ENCODE measurements at places on chromosomes 13 and 19.
A peak's percentile ranks its signal among the peaks of the same experiment; 100 is the strongest.

GRCh38 chr19:44660081-44660480 is 11.2 kb upstream of the CEACAM19 start:
- no peak for DNase-seq

DNA sequence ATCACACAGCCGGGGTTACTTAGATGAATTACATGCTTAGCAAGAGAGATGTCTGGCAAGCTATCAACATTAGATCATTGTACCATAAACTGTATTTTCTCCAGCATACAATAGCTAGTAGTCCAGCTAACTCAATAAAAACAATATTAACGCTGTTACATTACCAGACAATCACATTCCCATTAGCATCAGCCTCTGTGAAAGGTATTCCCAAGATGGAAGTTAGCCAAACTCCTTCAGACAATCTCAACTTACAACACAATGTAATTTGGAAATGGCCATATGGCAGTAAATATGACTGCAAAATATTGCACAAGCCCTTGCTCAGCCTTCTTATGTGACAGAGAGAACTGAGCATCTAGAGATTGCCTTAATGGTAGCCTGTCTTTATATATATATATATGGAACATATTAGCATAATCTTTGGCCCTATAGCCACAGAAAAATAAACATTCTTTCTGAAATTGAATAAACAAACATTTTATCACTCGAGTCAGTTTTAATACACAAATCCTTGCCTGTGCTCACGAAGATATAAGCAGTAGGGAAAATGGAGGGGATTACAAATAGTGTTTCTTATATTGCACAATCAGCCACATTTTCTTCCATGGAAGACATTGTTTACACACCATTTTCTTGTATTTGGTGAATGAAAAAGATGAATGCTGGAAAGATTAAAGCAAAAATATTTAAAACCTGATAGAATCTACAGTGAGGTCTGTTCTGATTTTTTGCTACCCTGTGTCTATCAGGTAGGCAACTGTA is 1060.5 kb downstream of the DIAPH3 start:
- peak; percentile 89 for DNase-seq

GRCh38 chr13:95784900-95785290 is 108.0 kb downstream of the DNAJC3 start:
- DNase-seq, result peak; percentile 37

- DNase-seq, result no peak
Observed at GRCh38 chr13:19955873-19956559, 2.5 kb upstream of the ZMYM2 start.

DNA sequence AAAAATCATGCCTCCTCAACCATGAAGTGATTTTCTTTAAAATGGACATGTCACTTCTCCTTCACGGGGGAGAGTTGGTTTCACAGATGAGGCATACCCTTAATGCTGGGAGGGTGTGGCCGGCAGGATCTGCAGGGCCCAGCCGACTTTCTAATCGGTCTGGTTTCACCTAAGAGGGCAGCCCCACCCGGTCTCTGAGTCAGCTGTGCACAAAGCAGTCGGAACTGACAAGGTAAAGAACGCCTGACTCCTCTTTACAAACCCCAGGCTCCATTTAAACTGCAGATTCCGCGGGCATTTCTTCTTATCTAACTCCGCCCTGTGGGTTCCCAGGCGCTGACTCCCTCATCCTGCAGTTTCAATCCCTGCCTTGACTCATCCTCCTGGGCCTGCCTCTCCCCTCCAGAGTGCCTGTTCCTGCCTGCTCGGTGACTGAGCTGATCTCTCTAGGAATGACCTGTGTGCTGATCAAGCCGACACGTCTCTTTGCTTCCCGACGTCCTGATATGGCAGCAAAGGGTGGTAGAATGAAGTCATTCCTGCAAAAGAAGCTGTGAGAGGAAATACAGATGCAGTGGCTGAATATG is 63.4 kb downstream of the EFNB2 start:
- peak; percentile 80 for DNase-seq

GRCh38 chr19:782185-782877 is 14.9 kb upstream of the PTBP1 start:
- peak; percentile 76 for DNase-seq

GRCh38 chr13:102443249-102443648 is 41.4 kb upstream of the FGF14 start:
- DNase-seq, result no peak

- no peak for DNase-seq
Observed at GRCh38 chr13:97435323-97435722, 1.4 kb downstream of the RAP2A start.

- peak; percentile 42 for DNase-seq
Observed at GRCh38 chr19:33214596-33214995, 11.1 kb downstream of the SLC7A10 start.

GRCh38 chr19:52237197-52237596 is 32.2 kb upstream of the ZNF766 start:
- no peak for DNase-seq

GRCh38 chr19:35231956-35232645 is 3.6 kb upstream of the FAM187B start:
- DNase-seq, result no peak

DNA sequence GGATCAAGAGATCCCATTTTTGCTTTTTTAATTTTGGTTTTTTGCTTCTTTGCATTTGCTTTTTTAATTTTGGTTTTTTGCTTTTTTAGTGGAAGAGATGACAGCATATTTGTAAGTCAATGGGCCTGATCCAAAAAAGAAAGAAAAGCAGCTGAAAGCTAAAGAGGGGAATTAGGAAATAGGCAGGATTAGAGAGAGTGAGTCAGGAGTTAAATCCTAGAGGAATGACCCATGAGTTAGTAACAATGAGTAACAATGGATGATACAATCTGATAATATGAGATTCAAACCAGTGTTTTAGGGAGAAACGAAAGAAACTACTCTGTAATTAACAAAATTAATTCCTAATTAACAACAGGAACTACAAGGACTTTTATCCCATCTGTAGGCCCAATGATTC is 111.2 kb upstream of the SGCG start:
- peak; percentile 83 for DNase-seq

GRCh38 chr19:17757125-17757524 is 5.8 kb downstream of the FCHO1 start:
- peak; percentile 64 for DNase-seq

DNA sequence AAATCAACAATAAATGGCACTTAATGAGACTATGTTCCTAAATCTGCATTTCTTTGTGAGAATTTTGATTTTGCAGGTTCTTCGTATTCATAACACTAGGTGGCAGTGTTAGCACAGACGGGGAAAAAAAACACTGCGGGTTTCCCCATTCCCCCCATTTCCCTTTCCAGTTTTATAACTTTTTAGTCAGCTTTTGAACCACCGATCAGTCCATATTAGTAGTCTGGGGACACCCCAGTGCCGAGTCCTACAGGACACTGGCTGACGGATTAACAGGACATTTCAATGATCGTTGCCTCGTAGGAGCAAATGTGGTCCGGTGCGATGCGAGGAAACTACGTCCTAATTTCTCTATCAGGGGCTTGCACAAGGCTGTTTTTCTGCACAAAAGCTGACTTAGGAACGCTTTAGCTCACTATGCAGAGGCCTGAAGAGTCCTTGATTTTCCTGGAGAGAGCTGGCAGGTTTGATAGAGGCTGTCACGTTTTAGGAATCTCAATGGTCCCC is 234.3 kb downstream of the LMO7 start:
- DNase-seq, result peak; percentile 49

GRCh38 chr19:30649934-30650614 is 277.9 kb downstream of the ZNF536 start:
- peak; percentile 61 for DNase-seq

DNA sequence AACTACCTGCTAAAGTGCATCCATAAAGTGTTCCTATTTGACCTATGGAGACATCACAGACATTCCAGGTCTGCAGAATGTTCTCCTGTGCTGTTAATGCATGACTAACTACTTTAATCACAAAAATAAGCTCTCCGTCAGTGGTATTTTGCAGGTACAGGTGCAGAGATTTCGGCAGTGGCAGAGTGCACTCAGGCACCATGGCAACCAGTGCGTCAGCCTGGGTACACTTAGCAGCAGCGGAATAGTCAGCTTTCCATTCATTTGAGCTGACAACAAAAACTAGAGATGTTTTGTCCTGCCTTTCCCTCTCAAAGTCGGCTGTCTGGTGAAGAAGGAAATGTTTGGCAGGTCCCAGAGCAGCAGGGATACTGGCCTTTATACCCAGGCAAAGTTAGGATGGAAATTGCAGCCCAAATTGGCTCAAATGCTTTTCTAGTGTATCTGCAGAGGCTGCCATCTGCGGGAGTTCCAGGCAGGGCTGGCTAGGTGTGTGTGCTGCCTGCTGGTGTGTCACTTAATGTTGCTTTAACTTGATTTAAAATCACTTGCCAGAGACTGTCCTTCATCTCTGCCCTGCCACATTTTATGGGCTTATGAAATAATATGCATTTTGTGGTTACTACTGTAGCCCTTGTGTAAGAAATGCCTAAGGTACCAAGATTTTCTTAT is 195.8 kb downstream of the RAP2A start:
- DNase-seq, result no peak

- DNase-seq, result no peak
Observed at GRCh38 chr19:10979951-10980381, 19.1 kb downstream of the SMARCA4 start.

GRCh38 chr19:49626226-49626625 is 13.7 kb downstream of the RRAS start:
- DNase-seq, result no peak

- DNase-seq, result no peak
Observed at GRCh38 chr13:40189898-40190630, 476.4 kb downstream of the FOXO1 start.

DNA sequence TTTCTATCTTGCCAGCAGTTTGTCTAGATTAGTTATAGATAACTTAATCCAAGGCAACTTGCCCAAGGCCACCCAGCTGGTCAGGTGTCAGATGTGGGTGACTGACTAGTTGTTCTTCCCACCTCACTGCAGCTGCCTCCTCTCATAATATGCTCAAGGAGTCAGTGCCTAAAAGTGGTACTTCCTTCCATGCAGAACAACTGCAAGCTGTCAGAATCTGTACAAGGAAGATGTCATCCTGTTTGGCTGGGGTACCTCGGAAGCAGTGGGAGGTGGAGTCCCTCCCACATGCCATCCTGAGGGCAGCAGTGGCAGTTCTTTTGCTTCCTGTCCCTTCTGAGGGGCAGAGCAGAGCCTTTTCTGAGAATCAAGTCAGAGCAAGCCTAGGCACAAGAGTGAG is 193.2 kb upstream of the RFC3 start:
- no peak for DNase-seq

DNA sequence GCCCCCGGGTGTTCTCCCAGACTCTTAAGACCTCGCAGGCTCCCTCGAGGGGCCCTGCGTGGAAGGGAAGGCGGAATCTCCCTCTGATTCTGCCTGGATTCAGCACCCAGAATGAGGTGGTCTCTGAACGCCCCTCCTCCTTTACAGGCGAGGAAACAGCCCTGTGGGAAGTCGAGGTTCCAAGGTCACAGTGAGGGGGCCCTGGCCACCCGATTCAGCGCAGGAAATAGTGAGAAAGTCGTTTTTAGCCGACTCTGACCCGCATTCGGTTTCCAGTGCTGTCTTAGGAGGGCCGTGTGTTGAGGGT is 1.1 kb downstream of the BSG start:
- DNase-seq, result no peak

DNA sequence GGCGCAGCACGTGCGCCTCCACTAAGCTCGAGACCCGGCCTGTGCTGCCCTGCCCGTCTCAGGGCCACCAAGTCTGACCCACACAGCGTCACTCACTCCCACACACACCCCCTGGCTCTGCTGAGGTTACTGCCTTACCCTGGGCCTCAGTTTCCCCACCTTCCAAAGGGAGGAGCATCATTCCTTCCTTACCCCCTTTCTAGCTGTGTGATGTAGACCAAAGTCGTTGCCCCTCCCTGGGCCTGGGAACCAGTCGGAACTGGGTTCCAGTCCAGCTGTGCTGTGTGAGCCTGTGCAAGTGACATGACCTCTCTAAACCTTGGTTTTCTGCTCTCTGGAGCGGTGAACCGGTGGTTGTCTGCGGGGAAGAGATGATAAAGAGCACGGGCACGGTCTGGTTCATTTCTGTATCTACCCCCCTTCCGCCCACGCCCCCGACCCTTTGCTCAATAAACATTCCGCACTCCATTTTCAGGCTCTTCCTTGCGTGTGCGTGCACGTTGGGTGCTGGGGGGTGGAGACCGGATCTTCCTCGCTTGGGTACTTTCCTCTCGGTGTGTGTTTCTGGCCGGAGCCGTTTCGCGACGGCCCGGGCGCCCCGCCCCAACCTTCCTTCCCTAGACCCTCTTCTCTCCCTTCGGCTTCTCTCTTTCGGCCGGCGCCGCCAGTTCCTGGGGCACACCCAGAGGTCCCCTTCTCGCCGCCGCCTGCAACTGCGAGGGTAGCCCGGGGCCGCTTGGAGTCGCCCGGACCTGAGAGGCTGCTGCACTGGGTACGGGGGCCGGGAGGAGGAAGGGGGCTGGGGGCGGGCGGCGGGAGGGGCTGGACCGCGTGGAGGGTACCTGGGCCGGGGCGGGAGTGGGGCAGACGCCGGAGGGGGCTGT is at the start of gene ZNF581:
Gene ZNF581 (plus strand): TSS at position 647 of the 884 bp plus-strand sequence. CDS start 923 bp downstream, outside the sequence.
- DNase-seq, result peak; percentile 79

GRCh38 chr19:38511074-38511708 is 77.7 kb downstream of the RYR1 start:
- no peak for DNase-seq

DNA sequence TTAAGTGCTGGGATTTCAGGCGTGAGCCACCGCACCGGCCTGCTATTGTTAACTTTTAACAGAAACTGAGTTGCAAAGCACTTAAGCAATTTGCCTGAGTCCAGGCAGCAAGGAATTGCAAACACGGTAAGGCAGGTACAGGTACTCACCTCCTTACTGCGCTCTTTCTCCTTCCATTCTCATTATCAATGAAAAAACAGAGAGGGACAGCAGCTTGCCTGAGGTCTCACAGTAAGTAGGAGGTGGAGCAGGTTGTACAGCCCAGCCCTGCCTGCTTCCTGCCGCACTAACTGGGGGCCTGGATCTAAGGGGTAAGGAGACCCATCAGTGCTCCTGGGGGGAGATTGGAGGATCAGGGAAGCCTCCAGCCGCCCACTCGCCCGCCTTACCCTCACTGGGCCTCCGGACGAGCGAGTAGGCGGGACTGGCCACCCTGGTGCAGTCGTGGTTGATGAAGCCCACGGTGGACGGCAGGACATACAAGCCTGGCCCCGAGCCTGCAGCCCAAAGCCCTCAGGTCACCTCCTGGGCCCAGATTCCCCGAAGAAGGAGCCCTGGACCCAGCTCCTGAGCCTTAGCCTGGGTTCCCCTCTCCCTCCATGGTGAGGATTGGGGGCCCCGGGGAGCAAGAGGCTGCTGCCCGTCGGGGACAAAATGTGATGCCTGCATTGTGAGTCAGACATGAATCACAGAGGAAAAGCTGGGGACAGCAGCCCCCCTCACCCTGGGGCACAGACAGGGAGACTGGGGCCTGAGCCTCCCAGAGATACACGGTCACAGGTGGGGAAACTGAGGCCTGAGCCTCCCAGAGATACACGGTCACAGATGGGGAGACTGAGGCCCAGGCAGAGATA is 11.4 kb upstream of the SHC2 start:
- DNase-seq, result no peak

- no peak for DNase-seq
Observed at GRCh38 chr13:59754411-59754810, 409.3 kb downstream of the DIAPH3 start.

GRCh38 chr19:55085923-55086715 is 10.4 kb downstream of the EPS8L1 start:
- no peak for DNase-seq

Measured in fibroblast of pulmonary artery (primary cell).